ENCODE measurements at places on chromosomes 3 and 15.

GRCh38 chr3:127908202-127908601 lies 6.8 kb upstream of the KBTBD12 start:
- DNase-seq, result no peak

GRCh38 chr3:71423151-71423906 lies 160.2 kb downstream of the FOXP1 start:
- no peak for DNase-seq

- DNase-seq, result no peak
Measured at GRCh38 chr3:102183623-102184022, 251.2 kb upstream of the ZPLD1 start.

GRCh38 chr3:149590691-149591441 lies 67.0 kb downstream of the WWTR1 start:
- DNase-seq, result no peak

DNA sequence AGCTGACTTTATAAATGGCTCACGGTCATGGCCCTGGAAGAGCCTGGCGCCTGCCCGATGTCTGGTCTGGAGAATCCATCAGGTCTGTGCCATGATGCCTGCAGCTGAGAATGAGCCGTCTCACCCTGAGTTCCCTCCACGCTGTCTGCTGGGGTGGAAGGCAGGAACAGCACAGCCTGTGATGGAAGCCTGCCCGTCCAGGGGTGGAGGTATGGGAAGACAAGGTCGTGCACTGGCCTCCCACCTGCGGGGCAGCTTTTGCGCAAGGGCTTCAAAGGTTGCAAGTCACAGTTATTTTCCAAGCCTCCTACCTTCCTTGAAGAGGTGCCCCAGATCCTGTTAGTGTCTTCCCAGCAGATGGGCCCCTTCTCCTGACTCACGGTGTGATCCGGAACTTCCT lies 275.5 kb downstream of the FAM43A start:
- DNase-seq, result no peak

GRCh38 chr15:82730022-82730530 lies 20.4 kb upstream of the AP3B2 start:
- no peak for DNase-seq

DNA sequence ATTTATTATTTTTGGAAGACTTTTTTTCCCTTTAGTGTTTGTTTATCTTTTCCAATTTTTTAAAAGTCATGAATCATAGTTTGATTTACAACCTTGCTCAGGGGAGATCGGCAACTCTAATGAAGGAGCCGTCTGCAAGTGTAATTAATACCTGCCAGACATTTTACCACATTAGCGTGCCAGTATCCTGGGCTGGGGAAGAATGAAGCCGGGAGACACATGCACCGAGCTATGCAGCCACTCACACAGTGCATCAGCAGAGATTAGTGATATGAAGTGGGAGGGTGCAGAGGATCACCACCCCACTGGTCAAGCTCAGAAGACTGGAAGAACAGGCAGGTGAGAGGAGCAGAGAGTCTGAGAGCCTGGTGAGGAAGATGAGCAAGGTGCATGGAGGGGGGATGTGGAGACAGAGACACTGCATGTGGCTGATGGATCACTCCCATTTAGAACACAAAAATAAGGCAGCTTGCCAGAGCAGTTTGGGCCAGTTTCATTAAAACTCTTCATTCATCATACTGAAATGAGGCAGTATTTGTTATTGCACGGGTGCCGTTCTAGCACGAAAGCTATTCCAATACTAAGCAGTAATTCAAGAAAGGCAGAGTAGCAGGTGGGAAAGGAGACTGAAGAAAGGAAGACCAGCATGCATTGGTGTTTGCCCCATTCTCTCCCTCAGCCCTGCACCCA lies 821.6 kb downstream of the TUSC7 start:
- no peak for DNase-seq

DNA sequence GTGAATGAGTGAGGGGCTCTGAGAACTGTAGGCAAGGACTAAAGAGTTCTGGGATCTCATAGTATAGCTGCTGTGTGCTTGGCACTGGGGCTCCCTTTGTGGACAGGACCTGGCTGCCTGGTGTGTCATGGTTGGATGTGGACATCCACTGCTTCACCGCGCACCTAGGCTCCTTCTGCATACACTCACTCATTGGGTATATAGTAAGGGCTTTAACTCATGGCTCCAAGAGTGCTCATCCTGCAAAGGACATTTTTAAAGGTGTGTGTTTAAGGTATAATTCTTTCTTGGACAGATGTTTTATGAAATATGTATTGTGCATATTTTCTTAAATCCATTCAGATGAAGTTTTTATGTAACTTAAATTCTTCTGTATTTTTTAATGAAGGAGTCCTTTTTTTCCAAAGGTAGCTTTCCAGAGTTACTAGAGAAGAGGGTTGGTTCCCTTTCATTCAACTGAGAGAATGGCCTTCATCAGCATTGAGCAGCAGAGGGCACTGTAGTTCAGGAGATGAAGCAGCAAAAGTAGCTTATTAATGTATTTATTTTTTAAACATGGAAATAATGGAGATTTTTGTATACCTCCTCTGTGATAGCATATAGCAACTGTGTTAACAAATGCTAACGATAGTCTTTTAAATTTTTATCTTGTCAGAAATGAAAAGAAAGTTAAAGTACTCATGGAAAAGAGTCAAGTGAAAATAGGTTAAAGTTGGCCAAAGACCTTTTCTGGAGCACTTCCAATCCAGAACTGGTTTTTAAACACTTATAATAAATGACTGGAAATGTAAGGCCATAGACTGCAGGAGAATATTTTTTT lies 25.2 kb downstream of the OXNAD1 start:
- DNase-seq, result peak; percentile 56

- no peak for DNase-seq
Measured at GRCh38 chr15:71133747-71134472, 18.6 kb downstream of the THSD4 start.

DNA sequence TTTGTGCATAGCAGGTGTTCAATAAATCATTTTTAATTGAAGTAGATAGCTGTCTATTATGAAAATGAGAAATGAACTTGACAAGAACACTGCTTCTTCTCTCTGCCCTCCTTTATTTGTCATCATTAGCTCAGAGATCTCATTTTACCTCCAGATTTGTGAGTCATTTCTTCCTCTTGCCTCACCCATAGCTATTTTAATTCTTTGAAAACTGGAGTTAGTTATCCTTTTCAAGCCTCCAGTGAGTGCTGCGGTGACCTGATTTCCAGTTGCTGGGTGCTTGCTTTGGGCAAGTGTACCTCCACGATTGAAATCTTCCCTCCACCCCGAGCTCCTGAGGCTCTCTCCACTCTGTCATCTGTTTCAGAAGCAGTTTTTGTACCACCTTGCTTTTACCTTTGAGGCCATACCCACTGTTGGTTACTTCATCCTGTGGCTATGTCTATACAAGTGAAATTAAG lies 114.6 kb downstream of the NFKBIZ start:
- DNase-seq, result no peak

- DNase-seq, result no peak
Measured at GRCh38 chr15:93093765-93094164, 4.8 kb upstream of the RGMA start.

- DNase-seq, result no peak
Measured at GRCh38 chr15:92979011-92979701, 79.0 kb downstream of the CHD2 start.

DNA sequence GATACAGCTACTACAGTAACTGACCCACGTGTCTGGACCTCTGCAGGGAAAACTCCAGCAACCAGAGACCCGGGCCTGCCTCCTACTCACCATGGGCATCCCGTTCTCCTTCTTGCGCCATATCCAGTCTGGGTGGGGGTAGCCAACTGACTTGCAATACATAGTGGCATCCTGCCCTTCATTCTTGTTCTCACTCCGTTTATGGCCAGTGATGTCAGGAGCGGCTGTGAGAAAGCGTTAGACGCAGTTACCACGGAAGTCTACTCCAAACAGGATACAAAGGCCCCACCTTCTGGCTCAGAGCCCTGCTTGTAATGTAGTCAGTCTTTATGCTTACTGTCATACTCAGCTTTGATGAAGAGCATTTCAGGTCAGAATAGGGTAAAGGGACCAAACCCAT lies 59.6 kb downstream of the NPTN start:
- no peak for DNase-seq

DNA sequence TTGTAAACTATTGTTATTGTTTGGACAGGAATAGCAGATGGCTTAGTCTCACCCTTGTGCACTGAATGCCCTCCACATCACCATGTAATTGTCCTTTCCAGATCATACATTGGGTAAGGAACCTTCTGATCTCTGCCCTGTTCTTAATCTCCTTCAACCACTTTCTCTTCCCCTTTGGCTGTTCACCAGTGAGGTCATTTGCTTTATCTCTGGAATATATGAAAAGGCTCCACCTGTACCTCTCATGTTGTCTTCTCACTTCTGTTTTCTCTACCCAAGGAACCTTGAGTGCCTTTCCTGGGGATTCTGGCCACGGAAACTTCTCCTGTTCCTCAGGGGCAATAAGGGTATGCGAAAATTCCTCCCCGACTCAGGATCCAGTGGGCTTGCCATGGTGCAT lies 28.5 kb downstream of the MCTP2 start:
- DNase-seq, result no peak

DNA sequence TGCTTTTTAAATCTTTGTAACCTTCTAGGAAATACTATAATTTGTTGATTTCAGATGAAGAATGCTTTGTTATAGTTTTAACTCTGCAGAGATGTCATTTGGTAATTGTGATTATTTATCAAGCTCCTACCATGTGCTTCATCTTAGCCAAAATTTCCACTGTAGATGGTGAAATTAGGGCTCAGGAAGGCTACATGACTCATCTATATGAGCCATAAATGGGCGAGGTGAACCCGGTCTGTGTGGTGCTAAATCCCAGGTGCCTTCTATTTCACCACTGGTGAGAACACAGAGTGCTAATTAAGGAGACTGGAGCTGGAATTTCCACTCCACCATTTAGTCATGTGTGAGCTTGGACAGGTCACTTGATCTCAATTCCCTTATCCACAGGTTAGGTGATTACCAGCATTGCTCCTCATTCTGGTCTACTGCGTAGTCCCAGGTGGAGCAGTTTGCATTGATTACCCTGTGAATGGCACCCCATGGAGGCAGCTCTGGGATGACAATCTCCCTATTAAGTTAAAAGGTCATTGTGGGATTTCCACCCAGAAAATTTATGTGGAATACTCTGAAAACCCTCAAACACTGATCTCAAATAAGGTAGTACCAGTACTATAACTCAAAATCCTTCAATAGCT lies 2.8 kb upstream of the CCR3 start:
- no peak for DNase-seq

DNA sequence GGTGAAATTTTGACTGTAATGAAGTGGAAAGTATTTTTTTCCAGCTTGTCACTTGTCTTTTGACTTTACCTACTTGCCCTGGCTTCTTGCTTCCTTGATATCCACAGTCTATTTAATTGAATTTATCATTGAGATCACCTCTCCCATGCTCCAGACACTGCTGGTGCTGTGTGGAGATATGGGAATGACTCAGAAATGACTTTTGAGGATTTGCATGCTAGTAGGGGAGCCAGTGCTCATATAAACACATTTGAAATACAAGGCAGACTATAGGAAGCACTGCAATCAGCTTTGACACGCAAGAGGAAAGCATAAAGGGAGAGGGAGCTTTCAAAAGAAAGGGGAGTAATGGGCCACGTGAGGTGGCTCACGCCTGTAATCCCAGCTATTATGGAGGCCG lies 7.3 kb upstream of the TRPM1 start:
- DNase-seq, result no peak

- DNase-seq, result no peak
Measured at GRCh38 chr3:188262913-188263683, 109.1 kb downstream of the LPP start.

DNA sequence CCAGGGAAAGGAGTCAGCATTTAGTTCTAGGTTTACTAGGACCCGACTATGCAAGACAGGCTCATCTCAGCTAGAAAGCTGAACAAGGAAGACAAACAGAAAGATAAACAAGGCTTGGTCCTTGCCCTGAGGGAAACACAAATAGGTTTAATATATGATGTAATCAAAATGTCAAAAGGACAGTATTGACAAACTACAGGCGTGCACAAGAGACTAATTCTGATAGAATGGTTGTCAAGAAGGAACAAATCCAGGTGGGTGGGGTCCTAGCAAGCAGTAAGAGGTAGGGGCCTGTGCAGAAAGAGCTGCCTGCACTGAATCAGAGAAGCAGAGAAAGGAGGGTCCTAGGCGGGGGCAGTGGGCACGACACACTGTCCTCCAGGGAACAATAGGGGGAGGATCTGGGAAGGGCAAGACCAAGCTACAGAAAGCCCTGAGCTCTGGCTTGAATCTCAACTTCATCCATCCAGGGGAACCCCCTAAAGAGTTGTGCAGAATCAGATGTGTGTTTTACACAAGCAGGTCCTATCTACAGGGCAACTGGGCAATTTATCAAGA lies 23.4 kb downstream of the RFTN1 start:
- no peak for DNase-seq

DNA sequence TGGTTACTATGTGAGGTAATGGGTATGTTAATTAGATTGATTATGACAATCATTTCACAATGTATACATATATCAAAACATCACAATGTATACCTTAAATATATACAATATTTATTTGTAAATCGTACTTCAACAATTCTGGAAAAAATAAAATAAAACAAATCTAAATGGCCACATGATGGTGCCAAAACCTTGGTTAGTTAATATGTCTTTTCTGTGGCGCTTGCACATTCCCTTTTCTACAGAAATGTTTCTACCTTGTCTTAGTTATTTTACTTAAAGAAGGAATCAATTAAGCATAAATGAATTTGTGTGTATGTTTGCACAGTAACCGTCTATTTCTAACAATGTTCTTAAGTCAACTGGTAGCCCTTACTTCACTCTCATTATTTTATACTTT lies 53.4 kb downstream of the OXSM start:
- no peak for DNase-seq

GRCh38 chr3:141881702-141882101 lies 5.3 kb downstream of the ATP1B3 start:
- DNase-seq, result no peak

DNA sequence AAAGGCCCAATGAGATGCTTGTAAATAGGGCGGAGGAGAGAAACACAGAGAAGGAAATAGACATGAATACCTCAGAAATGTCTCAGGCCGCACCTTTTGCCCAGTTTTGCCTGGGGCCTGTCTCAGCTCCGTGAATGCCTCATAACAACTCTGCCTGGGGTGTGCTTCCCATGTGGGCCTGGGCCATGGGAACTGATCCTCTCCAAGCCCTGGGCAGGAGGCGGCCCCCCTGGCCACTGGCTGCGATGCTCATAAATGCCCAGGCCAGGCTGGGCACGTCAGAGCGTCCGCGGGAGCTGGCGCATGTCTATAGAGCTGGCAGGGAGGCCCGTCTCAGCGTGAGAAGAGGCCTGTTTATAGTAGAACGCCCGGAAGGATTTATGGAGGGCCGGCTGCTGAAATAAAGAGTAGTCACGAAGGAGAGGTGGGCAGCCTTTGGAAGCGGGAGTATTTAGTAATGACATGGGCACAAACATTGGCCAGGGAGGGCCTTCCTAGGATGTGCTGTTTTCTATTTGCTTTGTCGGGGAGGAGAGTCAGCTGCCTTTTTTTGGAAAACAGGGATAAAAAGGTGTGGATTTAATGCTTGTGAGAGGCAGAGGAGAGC lies 85.9 kb upstream of the IGF1R start:
- DNase-seq, result no peak

- DNase-seq, result no peak
Measured at GRCh38 chr3:38386992-38387750, 40.6 kb downstream of the XYLB start.
